ENCODE measurements at places on chromosomes 1 and 21.

DNA sequence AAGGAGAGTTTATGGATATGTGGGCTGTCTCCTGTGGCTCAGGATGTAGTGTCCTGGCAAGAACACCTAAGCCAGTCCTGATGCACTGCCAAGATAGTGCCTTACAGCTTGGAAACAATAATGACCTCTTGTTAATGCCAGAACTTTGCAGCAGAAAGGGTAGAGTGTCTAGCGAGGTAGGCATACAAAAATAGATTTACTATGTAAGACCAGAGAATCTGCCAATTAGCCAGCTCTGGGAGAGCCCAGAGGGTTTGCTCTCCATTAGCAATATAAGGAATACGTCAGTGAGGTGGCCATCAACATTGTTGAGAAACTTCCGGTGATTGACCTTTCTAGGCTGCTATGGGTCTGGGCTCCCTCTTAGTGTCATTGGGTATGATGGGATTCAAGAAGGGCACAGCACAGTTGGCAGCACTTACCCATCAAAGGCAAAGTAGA is 178.5 kb upstream of the GALNT2 start:
- DNase-seq, result no peak

- DNase-seq, result peak; percentile 82
These were observed 21.3 kb downstream of the RRP1 start for GRCh38 chr21:43810505-43811261.

GRCh38 chr1:6580593-6581409 is 1.0 kb downstream of the ZBTB48 start:
- DNase-seq, result no peak

DNA sequence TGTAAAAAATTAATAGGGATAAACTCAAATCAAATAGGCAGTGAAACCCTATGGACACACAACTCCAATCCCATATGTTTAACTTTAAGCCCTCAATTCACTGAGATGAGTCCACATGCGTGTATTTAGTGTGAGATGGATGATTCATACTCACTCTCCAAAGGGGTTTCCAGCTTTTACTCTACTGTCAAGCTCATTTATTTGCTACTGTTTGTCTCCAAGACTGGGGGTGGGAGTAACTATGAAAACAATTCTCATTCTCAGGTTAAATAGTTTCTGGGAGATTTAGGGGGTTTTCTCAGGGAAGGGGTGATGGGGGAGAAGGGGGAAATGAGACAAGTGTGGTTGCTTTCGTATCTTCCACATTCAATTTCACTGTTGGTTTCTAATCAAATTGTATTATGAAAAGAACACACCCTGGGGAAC is 2.7 kb downstream of the RAB29 start:
- DNase-seq, result no peak

DNA sequence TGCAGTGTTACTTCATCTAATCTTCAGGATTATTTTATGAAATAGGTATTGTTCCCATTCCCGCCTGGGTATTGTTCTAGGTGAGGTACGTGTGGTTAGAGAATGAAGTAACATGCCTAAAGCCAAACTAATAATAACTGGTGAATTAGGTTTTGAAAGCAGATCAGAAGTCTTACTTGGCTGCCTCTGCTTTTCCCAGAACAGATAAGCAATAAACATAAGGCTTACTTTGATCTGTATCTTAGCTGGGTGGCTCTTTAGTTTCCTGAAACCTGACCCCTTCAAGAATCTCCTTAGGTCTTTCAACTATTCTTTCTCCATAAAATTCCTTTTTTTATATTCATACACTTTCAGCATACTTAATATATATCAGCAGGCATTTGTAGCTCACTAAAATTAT is 65.3 kb downstream of the VAV3 start:
- no peak for DNase-seq

DNA sequence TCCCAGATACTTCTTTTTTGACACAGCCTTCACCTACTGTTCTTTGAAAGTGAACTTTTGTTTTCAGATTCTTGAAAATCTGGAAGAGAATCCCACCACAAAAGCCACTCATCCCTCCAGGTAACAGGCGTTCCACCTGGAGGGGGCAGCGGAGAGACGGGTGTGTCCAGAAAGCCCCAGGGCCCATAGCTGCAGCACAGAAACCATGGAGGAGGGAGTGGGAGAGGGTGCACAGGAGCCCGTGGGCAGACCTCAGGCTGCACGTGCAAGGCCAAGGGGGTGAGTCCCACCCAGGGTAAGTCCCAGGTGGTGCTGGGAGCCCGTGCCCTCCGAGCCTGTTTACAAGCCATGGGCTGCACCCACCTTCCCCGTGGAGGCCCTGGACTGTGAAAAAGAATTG is 86.5 kb downstream of the PSMG1 start:
- DNase-seq, result no peak

DNA sequence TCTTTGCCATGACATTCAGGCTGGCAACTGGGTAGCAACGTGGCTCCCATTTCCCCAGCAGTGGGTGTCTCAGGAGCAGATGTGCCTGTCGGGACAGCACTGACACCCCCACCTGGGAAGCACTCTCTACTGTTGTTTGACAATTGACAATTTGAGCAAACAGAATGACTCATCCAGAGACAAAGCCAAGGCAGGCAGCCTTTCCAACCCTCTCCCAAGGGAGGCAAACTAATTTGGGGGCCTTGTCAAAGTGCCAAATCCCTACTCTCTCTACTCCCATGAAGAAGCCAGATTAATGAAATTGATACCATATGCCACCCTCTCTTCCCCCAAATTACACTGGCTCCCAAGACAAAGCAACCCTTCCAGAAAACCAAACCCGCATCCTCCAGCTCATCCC is 65.6 kb downstream of the GRIK3 start:
- DNase-seq, result no peak

GRCh38 chr1:3247521-3248121 is 178.6 kb downstream of the PRDM16 start:
- DNase-seq, result no peak

- DNase-seq, result no peak
These were observed 37.7 kb upstream of the LRRN2 start for GRCh38 chr1:204723131-204723787.

- no peak for DNase-seq
These were observed 143.3 kb downstream of the DENND1B start for GRCh38 chr1:197632005-197632404.

- DNase-seq, result no peak
These were observed 176.9 kb upstream of the HMGB4 start for GRCh38 chr1:33687000-33687399.

DNA sequence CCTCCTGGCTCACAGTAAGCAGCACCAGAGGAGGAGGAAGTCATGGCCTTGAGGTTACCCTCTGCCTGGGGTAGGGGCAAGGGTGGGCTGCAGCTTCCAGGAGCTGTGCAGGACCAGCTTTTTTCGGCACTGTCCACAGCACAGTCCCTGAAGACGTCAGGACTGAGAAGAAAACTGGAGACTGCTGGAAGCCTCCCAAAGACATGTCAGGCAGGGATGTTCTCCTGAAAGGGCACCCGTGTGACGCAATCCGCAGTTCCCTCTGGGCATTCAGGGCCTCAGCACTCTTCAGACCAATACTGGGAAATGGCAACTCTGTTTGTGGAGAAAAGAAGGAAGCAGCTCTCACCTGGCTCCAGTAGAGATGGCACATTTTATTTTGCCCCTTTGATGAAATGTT is 64.8 kb upstream of the TENT5C start:
- DNase-seq, result no peak

- no peak for DNase-seq
These were observed 27.0 kb upstream of the PEX10 start for GRCh38 chr1:2439369-2439768.

GRCh38 chr1:172468296-172468695 is 24.4 kb upstream of the PIGC start:
- no peak for DNase-seq

- DNase-seq, result no peak
These were observed 90.9 kb upstream of the PGD start for GRCh38 chr1:10308001-10308400.

DNA sequence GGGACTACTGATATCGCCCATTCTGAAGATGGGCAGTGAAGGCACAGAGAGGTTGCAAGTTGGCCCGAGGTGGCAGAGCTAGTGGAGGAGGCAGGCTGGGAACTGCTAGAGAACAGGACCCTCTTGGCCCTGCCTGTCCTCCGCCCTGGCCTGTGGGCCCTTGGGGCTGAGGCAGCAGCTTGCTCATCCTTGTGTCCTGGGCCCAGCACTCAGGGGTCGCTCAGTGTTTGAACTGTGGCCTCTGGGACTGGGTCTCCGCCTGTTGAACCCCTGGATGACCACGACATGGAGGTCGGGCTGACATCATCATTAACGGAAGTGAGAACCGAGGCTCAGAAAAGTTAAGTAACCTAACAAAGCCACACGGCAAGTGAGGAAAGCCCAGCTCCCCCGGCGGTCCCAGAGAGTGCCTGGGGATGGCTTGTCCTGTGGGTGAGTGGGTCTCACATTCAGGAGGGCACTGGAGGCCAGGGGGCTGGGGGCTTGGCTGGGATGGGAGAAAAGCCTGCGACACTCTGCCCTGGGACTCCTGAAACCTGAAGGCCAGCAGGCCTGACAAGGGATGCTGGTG is 23.0 kb upstream of the DDOST start:
- DNase-seq, result no peak

DNA sequence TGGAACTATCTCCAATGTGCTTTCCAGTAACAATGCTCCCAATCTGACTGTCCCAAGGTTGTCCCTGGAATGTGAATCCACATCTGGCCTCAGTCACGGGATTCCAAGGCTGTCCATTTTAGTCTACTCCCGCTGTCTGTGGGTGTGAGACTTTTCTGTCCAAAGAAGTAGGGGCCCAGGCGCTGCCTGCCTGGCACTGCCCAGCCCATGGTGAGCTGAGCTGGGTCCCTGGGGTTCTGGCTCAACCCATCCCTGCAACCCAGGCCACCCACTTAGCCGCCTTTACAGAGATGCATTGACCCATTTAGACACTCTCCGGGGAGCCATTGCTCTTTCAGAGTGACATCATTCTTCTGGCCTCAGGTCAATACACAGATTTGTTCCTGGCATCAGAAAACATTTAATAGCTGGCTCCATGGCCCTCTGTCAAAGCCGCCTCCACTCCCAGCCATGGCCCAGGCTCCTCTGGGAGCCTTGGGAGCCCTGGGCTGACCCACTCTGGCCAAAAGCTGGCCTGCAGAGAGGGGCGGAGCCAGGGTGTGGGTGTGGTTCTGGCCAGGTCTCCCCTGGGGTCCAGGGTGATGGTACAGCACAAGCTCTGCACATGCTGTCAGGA is 47.2 kb upstream of the PAX7 start:
- no peak for DNase-seq

- no peak for DNase-seq
These were observed 288.9 kb downstream of the TM2D1 start for GRCh38 chr1:61436016-61436415.

DNA sequence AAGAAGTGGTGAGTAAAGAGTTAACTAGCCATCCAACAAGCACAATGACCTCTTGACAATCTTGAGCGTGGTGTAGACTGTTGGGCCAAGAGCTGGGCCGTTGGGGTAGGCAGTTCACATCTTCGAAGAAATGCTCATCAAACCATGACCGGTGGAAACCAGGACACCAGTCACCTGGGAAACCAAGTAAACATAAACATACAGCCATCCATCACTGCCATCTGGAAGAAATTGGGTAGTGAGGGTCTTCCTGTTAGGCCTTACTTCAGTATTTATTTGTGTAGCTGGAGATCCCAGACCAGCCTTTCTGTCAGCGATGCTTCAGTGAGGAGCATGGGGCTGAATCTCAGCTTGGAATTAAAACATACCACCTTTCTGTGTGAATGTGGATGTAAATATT is 108.1 kb upstream of the HAO2 start:
- DNase-seq, result no peak

GRCh38 chr1:63743781-63744180 is 30.0 kb upstream of the ROR1 start:
- DNase-seq, result no peak

- DNase-seq, result no peak
These were observed 34.6 kb downstream of the CFAP57 start for GRCh38 chr1:43206600-43207228.

- no peak for DNase-seq
These were observed 154.8 kb downstream of the NTPCR start for GRCh38 chr1:233105225-233105624.

- DNase-seq, result no peak
These were observed 425.7 kb upstream of the USP24 start for GRCh38 chr1:55640708-55641473.

- DNase-seq, result no peak
These were observed 251.1 kb downstream of the NPHP4 start for GRCh38 chr1:5740865-5741860.

- no peak for DNase-seq
These were observed 187.1 kb downstream of the CDC42BPA start for GRCh38 chr1:227131193-227131592.

DNA sequence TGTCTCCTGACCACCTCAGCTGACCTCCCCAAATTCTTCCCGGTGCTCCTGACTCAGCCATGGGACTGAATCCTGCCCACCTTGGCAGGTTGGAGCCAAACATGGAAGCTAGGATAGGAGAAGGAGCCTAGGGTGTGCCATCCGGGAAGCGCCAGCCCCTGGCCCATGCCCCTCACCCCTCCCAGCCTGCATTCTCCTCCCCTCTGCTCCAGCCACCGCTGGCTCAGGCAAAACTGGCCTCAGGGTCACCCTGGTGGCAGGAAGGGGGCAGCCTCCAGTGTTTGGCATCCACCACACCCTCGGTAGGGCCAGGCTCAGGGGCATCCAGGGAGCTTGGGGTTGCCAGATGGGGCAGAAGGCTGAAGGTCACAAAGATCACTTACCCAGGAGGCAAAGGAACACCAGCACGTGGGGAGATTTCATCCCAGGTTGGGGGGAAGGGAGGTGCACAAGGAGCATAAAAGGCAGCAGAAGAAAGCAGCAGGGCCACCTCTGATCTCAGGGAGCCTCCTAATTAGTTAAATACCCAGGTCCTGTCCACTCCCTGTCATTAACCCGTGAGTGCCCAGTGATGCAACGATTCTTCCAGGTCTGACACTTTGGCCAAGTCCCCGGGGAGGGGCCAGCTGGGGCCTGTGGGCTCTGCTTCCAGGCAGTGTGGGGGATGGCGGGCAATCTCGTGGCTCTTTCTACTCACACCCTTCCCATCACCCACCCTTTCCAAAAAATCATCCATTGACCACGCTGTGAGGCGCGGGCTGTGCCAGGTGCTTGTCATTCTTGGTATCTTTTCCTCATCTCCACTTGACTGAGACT is at the start of gene PLA2G2E:
PLA2G2E (minus strand) TSS at position 481 of the 816 bp plus-strand sequence; CDS start at position 423, 58 bp downstream.
- no peak for DNase-seq

DNA sequence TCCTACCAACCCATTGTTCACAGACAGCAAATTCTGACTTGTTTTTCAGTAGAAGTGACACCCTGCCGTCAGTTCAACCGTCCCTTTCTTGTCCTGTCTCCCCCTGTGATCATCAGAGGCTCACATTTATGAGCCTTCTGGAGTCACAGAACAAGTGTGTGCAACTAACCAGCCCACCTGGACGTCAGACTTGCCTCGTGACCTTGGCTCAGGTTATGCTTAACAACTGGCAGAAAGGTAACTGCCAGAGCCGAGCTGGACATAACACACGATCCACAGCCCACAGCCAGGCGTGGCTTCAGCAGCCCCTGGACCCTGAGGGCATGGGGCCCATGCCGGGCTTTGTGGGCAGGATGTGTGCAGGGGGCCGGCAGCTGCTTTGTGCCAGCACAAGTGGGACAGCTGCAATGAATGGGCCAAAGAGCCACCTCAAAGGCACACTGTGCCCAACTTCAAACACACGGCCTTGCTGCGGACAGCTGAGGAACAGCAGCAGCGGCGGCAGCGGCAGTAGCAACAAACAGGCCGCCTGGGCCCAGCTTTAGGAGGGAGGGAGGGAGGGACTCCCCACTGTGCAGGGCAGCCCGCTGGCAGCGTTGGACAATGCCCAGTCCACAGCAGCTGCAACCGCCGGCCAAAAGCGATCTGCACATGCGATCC is 103.9 kb downstream of the ZBTB18 start:
- no peak for DNase-seq

GRCh38 chr1:110338309-110338885 is 780 bp upstream of the RBM15 start:
- DNase-seq, result peak; percentile 89
